ENCODE measurements at places on chromosomes 7 and 10.

DNA sequence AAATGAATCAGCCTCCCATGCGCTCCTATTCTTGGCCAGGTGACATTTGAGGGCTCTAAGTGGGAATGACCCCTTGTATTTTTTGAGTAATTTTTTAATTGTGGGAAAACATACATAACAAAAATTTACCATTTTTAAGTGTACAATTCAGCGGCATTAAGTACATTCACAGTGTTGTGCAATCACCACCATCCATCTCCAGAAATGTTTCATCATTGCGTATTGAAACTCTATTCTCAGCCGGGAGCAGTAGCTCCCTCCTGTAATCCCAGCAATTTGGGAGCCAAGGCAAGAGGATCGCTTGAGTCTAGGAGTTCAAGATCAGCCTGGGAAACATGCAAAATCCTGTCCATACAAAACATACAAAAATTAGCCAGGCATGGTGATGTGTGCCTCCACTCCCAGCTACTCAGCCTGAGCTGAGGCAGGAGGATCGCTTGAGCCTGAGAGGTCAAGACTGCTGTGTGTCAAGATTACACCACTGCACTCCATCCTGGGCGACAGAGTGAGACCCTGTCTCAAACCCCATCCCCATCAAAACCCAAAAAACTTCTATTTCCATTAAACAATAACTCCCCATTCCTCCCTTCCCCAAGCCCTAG, 2.5 kb downstream of the ANTXRL start:
- no peak for DNase-seq

DNA sequence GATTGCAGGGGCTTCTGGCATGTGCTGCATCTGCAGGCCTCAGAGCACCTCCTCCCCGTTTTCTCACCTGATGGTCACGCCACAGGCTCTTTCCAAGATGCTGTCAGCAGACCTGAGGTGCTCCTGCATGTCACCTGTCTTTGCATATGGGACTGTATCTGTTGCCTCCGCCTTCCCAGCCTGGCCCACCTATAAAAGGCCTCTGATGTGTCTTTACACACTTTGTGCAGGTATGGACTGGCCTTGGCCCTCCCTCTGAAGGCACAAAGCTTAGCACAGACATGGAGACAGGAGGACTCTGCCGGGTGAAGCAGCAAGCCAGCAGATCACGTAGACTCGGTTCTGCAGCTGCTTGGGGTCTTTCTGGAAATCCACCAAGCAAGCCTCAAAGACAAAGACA, 220.9 kb upstream of the PPP2R2D start:
- DNase-seq = no peak

- DNase-seq = no peak
Observed at GRCh38 chr10:132394936-132395703, 1.9 kb upstream of the PWWP2B start.

GRCh38 chr7:150867605-150868004, 15.3 kb downstream of the AOC1 start:
- no peak for DNase-seq

GRCh38 chr7:16063221-16063620, 358.1 kb downstream of the CRPPA start:
- DNase-seq = no peak

DNA sequence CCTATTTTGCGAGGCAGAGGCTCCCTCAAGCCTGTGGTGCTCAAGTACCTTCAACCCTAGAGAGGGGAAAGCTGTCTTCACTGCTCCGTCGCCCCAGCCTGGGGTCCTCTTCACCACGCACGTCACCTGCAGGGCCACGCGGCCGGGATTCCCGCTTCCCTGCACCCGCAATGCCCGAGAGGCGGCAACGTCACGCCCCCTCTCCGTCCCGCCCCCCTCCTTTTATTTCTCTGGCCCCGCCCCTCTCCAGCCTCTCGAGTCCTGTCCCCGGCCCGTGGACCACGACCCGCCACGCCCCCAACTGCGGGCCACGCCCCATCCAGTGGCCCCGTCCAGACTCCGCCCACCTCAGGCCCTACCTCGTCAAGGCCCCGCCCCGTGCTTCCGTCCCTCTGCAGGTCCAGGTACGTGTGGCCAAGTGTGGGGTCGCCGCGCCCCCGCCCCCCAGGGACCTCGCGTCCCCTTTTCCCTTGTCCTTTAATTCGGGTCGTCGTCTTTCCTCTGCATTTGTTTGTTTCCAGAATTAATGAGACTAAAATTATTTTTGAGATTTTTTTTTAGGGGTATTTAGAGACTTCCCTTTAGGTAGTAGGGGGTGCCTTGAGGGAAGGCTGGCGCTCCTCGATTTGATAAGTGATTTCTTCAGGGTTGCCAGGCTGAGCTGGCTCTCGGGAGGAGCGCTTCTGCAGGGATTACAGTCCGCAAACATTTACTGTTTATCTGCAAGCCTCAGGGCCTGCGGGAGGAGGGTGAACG, 69.8 kb upstream of the BAIAP2L1 start:
- no peak for DNase-seq

- no peak for DNase-seq
Observed at GRCh38 chr7:18927134-18927533, 190.3 kb downstream of the TWIST1 start.

GRCh38 chr7:159088016-159088865, 56.4 kb downstream of the VIPR2 start:
- DNase-seq = no peak

GRCh38 chr10:55024713-55025112, 223.7 kb upstream of the PCDH15 start:
- DNase-seq = no peak

DNA sequence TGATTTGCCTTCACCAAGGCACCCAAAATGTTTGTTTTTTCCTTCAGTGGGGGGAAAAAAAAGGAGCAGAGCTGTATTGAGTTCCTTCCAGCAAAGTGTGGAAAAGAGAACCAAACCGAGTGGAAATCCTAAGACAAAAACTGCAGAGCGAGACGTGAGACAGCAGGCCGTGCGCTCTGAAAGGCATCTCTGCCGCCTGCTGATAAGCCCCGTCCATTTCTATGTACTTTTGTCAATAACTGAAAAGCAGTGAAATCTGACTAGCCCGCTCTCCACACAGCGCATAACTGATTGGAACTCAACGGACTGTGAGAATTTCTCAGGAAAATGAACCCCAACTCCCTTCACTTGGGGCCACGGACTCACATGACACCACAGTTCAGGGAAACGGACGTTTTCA, 83.2 kb downstream of the COBL start:
- no peak for DNase-seq

- no peak for DNase-seq
Observed at GRCh38 chr10:110629680-110630191, 14.4 kb upstream of the RBM20 start.

DNA sequence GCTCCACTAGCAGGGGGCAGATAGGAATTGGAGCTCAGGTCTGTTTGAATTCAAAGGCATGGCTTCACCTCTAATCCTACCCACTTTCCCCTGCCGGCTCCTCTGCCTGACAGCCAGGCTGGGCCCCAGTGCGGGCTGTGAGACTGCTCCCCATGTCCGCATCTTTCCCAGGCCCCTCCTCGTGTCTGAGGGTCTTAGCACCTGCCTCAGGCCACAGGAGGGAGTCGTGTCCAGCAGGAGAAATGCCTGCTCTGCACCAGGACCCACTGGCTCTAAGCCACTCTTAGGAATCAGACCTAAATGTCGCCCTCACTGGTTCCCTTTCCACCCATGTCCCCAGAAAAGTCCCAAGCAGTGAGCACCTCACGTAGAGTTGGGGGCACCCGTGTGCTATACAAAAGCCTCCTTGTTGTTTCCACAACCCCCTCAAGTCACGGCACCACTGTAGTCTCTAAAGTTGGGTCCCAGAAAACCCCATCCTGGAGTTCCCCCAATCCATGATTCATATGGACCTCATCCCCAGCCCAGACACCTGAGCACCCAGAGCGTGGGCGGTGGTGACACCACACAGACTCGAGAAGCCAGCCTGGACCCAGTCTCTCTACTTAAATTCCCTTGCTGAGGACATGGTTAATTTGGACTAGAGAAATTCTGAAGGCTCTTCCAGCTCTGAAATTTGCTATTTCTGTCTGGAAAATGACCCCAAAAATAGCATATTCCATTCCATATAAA, 466.4 kb upstream of the ZMIZ1 start:
- no peak for DNase-seq

DNA sequence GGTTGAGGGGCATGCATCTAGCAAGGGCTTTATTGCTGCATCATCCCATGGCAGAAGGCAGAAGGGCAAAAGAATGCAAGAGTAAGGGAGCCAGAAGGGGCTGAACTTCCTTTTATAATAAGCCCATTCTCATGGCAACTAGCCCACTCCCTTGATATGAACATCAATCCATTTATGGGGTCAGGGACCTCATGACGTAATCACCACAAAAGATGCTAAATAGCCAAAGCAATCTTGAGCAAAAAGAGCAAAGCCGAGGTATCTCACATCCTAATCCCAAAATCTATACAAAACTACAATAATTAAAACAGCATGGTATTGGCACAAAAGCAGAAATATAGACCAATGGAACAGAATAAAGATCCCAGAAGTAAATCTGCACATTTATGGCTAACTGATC, 499.9 kb downstream of the ATRNL1 start:
- no peak for DNase-seq

DNA sequence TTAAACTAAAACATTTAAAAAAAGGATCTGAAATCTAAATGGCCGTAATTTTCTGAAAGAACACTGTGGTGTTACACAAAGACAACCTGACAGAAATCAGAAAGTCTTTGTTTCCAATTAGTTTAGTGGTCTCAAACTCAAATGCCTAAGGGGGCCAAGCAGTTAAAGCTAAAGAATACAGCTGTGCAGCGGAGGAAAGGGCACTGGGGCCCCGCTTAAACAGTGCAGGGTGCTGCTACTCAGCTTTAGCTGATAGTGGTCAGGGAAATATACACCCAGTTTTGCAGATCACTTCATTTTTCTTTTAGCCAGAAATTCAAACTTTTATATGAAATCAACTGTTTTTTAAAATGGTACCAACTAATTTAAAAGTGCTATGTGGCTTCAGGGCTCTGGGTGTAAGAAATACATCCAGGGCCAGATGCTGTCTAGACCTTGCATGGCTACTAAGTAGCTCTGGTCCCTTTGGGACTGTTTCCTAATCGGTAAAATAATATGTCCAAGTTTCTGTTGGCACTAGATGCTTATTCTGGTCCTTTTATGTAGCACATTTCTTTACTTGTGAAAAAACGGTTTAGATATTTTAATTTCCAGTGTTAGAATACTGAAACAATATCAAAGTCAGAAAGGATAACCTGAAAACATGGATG, 161.8 kb upstream of the LAMB4 start:
- no peak for DNase-seq

DNA sequence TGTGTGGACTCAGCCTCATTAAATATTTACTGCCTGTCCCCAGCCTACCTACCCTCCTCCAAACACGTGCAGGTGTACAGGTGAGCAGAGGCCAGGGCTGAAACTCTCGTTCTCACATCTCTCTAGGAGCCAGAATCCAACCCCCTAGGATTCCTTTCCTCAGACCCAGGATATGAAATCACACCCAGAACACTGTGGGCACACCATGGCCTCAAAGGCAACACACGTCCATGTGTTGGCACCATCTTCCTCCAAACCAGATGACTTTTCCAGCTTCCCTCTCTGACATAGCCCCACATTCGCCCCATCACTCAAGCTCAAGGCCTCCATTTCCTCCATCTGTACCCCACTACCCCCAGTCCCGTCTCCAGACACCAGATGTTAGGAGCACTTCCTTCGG, 51.8 kb upstream of the DUSP5 start:
- DNase-seq = no peak

GRCh38 chr10:118332948-118333710, 9.0 kb downstream of the FAM204A start:
- DNase-seq = no peak

DNA sequence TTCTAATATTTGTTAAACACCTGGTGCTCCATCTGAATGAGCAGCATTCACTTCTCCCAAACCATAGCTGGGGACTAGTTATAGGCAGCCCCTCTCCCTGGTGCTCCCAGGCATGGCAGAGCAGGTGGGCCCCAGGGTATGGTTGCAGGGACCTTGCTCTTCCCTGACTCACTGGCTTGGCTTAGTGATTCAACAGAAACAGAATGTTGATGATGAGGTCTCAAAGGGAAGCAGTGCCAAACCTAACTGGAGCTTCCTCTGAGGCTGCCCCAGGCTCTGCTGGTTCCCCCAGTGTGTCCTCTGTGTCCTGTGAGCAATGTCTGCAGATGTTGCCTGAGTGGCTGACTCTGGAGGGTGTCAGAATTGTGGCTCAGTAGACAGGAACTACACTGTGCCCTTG, 3.7 kb downstream of the GPR26 start:
- DNase-seq = no peak

DNA sequence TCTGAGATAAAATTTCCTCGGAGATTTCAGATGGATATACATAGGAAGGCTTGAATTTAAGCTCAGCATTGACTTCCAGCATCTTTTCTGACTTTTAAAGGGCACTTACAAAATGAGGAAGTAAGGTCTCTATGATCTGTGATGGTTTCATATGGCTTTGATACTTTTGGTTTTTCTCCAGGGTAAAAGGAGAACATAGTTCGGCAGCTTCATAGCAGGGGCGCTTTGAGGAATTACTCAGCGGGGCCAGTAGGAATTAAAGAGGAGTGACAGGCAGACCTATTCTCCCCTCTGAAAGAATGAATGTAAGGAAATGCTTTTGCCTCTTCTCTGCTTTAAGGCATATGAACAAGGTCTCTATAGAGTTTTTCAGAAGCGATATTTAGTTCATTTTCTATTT, 80.0 kb upstream of the PCDH15 start:
- DNase-seq = no peak

DNA sequence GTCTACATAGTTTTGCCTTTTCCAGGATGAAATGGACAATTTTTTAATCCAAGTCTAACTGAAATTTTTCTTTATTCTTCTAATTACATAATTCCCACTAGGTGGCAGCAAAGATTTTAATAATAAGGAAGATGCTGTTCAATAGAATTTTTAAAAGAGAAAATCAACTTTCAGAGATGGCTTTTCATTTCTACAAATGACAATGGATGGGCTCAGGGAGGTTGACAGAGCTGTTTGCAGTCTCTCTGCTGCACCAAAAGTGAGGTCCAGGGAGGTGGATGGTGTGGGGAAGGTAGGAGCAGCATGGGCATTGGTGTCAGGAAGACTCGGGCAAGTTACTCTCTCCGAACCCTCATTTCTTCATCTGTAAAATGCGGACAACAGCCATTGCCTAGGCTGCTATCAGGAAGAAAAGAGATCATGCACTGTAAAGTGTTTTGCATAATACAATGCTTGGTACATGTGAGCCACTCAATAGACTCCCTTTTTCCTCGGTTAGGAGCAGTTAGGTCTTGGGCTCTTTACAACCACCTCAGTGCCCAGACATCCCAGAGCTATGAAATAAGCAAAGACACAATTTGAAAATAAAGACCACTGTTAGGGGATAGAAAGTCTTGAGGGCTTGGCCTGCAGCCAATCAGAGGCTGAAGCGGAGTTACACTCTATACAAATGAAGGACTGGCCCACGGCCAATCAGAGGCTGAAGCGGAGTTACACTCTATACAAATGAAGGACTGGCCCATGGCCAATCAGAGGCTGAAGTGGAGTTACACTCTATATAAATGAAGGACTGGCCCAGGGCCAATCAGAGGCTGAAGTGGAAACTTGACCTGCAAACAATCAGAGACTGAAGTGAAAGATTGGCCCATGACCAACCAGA, 107.1 kb downstream of the ABLIM1 start:
- no peak for DNase-seq

GRCh38 chr7:89023877-89024276, 228.3 kb upstream of the TEX47 start:
- DNase-seq = no peak

Data from D721Med (cell line).